CD4-positive, alpha-beta T cell treated with Interferon alpha-2 for 1 hour (primary cell): ENCODE measurements at places on chromosomes 1 and 21.

- no peak for DNase-seq
Measured at GRCh38 chr1:34511802-34512201, 243.0 kb upstream of the GJB5 start.

GRCh38 chr1:219261454-219261853 lies 87.8 kb downstream of the LYPLAL1 start:
- DNase-seq, result no peak

- DNase-seq, result no peak
Measured at GRCh38 chr1:212355230-212355969, 59.3 kb downstream of the PACC1 start.

DNA sequence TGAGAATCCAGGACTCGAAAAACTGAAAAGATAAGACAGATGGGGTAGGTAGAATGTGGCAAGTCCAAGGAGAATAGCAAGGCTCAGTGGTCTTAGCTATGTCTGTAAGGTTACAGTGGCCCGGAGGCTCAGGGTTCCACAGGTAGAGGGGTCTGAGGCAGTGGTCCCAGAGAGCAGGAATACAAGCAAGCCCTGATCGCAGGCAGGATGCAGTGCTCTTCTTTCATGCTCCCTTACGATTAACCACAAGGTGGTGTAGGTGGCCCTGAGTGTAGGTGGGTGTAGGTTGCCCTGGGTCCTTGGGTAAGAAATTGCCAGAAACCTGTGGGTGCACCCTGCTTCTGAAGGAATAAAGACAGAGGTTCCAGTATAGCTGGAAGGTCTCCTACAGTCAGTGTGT lies 99.1 kb upstream of the RAB3GAP2 start:
- no peak for DNase-seq

- DNase-seq, result no peak
Measured at GRCh38 chr21:45145146-45145545, 70.8 kb downstream of the ADARB1 start.

DNA sequence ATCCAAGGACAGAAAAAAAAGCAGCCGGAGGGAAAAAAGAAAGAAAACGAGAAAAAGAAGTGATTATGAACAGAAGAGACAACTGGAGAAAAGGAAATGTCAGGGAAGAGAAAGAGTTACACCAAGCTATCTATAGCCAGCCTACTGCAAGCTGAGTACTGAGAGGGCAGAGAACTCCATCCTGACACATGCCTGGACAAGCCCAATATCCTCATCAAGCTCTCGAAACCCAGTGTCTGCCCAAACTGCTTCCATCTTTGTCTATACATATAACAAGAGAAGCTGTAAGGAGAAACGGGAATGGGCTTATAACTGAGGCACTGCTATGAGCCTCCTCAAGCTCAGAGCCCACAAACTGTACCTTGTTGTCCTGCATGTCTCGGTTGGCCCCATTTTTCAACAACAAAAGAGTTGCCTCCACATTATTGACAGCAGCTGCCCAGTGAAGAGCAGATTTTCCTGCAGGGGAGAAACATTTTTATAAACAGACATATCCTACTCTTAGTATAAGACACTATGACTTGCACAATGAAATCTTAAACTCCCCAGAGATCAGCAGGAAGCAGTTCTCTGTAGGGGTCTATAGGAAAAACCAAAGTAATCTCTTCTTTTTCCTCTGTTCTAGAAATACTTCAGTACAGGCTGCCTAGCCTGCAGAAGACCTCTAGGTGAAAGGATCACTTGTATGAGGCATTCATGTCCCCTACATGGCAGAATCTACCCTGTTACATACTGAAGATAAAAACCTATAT lies 21.2 kb upstream of the ADAM30 start:
- no peak for DNase-seq

DNA sequence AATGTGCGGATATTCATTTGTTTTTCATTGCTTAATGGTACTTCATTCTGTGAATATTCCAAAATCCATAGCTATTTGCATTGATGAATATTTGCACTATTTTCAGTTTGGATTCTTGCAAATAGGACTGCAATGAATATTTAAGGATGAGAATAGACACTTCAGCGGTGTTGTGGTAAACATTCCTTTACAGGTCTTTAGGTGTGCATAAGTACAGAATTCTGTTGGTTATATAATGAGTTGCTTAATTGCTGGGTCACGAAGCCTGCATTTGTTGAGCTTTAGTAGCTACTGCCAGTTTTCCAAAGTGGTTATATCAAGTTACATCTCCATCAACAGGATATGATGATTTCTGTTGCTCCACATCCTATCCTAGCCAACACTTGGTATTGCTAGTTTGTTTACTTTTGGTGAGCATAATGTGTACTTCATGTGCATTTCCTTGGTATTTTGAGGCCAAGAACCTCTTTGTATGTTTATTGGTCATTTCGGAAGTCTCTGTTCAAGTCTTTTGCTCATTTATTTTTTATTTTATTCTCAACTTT lies 64.2 kb upstream of the CYYR1 start:
- DNase-seq, result no peak

GRCh38 chr21:29372063-29372802 lies 73.5 kb downstream of the BACH1 start:
- peak; percentile 64 for DNase-seq

DNA sequence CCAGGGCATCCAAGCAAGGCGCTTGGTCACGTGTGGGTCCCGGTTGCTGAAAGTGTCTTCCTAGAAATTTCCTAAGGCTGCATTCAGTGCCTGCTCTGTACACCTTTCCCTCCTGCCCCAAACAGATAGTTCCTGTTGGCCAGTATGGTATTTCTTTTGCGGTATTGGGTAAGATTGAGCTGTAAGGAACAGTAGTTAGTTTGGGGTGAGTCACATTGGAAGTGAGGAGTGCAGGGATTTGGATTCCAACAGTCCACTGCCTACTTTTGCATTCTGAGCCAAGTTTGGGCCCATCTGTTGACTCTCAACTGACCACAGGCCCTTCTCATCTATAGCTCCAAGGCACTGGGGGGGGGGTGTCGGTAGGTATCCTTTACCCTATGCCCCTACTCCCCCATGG lies 83.4 kb downstream of the MAP3K21 start:
- DNase-seq, result no peak

DNA sequence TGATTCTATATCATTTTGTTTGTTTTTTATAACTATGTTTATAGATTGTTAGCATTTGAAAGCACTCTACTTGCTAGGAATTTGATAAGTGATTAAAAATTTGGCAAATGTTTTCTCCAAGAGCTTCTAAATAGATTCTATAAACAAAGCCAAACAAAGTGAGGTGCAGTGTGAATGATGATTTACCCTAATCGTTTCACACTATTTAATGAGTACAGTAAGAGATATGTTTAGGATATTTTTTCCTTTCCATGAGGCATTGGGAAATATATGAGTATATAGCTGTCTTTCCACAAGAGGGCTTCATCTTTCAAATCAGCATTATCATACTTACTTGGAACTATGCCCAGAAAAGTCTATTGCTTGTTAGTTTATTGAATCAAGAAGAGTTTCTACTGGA lies 277.0 kb upstream of the BRINP3 start:
- no peak for DNase-seq

GRCh38 chr21:29521872-29522271 lies 223.2 kb downstream of the BACH1 start:
- no peak for DNase-seq

DNA sequence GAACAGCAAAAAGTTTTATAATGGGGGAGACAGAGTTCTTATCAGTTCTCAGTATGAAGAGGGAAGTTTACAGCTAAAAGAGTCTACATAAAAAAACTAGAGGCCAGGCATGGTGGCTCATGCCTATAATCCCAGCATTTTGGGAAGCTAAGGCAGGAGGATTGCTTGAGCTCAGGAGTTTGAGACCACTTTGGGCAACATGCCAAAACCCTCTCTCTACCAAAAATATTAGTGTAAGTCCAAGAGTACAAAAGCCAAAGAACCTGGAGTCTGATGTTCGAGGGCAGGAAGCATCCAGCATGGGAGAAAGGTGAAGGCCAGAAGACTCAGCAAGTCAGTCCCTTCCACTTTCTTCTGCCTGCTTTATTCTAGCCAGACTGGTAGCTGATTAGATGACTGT lies 35.0 kb upstream of the ROR1 start:
- DNase-seq, result no peak

- DNase-seq, result no peak
Measured at GRCh38 chr1:227949954-227950734, 2.4 kb upstream of the WNT9A start.

- DNase-seq, result peak; percentile 29
Measured at GRCh38 chr1:10074059-10074851, 41.5 kb downstream of the UBE4B start.

- DNase-seq, result no peak
Measured at GRCh38 chr1:22133247-22133930, 9.5 kb downstream of the WNT4 start.

DNA sequence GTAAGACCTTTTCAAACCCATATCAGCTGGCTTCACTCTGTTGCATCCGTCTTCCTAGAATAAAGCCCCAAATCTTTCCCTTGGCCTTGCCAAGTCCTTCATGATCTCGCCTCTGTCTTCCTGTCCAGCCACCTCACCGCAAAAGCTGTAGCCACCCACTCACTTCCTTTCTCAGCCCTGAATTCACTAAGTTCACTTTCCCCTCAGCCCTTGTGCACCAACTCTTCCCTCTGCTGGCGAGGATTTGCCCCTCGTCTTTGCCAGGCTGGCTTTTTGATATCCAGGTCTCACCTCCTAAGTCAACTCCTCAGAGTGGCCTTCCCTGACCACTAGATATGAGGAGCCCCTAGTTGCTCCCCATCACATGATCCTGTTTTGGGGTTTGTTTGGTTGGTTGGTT lies 3.9 kb upstream of the COL16A1 start:
- DNase-seq, result no peak

DNA sequence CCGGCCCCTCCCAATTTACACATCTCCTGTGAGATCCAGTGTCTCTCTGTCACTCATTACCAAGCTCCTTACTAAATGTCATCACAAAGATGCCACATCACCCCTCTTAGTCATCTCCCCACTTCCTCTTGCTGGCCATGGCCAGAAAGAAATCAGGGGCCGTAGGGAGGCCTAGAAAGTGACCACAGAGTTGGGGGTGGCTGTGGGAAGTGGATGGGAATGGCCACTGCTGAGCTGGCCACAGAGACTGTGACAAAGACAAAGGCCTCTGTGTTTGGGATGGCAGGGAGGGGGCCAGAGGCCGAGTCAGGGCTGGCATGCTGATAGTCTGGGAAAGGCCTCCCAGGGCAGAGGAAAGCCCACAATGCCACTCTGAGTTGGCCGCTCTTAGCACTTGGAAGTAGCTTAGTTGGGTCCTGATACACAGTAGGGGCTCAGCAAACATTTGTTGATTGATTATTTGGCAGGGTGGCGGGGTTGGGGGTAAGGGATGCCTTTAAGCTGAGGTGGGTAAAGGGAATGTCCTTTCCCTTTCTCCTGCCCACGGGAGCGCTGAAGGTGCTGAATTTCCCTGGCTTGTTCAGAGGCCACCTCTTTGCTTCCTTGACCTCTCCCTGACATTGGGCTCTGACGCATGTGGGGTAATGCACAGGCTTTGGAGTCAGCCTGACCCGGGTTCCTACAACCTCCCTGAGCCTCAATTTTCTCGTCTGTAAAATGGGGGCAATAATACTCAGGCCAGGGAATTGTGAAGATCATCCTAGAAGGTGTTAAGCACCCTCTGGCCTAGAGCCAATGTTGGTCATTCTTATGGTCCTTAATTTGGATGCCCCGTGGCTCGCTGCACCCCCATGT lies 13.2 kb downstream of the NAV1 start:
- peak; percentile 57 for DNase-seq

GRCh38 chr21:45876381-45877170 lies 105.0 kb upstream of the COL6A1 start:
- DNase-seq, result no peak

- DNase-seq, result no peak
Measured at GRCh38 chr1:176466514-176466913, 3.5 kb downstream of the PAPPA2 start.

GRCh38 chr1:221637641-221638041 lies 104.2 kb downstream of the DUSP10 start:
- DNase-seq, result no peak
